ENCODE measurements at places on chromosomes 13 and 19. TPM values are rescaled to one million over a fixed set of nuclear protein-coding genes. Genes with fewer than 3 reads are reported as not detected.
A peak's percentile ranks its signal among the peaks of the same experiment; 100 is the strongest.

The IL11 gene
- total RNA-seq: 0.84 TPM

The RAP2A gene
- total RNA-seq: 17.5 TPM

The APOC4 gene
- total RNA-seq: not detected

The SLC39A3 gene
- total RNA-seq: 29.7 TPM

The CPB2 gene
- not detected for total RNA-seq

- DNase-seq: no peak
Observed at GRCh38 chr13:79384022-79384610, 21.9 kb downstream of the RBM26 start.

GRCh38 chr13:98111168-98112098, 31.5 kb upstream of the FARP1 start:
- no peak for DNase-seq

DNA sequence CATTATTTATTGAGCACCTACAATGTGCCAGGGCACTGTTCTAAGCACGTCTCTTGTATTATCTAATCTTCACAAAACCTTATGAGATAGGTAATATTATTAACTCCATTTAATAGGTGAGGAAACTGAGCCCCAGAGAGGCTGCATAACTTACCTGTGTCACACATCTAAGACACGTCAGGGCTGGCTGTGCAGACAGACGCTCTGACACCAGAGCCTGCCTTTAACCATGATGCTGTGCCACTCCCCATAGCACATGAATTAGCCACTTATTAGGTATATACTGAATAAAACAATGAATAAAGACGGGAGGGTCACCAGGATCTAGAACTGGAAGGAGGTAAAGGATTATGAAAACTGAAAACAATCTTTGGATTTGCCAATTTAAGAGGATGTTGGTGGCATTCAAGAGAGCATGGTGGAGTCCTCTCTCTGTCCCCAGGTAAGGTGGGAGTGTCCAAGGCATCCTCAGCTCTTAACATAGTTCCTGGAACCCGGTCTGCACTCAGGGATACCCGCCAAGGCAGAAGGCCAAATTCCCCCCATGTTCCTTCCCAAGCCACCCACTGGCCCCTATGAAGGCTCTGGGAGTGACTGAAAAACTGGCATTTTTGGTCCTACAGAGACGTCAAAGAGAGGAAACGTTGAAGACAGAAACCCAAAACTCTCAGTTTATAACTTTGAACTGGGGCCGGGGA, 479.7 kb downstream of the FOXO1 start:
- no peak for DNase-seq

DNA sequence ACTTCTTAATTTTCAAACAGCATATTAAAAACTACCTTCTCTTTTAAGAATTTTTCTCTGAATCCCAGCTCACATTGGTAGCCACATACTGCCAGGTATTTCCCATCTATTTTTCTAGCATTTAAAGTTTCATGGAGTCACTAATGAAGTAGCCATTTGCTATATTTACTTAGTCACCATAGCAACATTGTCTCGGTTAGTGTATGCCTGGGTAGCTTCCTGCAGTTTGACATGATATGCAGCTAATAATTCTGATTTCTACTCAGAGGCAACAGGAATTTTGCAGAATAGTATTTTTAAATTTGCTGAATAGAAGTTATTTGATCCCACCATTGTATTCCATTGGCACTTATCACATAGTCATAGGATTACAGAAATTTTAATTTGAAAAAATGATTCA, 30.9 kb upstream of the KCTD4 start:
- DNase-seq: no peak

DNA sequence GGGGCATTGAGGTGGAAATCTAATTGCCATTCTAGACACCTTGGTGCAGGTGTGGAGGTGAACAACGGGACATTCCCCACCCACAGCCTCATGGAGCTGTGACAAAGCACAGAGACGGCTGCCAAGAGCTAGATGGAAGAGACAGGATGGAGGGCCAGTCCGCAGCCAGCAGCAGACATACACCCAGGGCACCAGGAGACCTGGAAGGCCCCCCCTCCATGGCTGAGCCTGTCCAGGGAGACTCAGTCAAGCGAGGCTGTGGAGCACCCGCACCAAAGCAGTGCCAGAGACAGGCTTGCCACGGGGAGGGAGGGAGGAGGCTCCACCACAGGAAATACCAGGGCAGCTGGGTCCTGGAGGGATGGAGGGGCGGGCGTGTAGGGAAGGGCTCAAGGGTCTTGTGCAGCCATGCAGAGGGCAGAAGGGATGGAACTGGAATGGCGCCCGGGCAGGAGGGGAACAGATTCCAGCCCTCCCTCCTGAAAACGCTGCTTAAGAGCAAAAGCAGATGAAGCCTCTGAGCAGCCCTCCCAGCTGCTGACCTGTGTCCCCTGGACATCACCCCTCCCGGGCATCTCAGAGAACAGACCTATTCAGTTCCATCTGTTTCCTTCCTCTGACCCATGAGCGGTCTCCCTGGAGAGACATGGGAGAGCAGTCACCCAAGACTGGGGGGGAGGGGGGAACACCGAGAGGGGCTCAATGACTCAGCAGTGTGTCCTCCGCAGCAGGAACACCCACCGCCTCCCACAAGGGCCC, 14.4 kb downstream of the EPS15L1 start:
- no peak for DNase-seq

DNA sequence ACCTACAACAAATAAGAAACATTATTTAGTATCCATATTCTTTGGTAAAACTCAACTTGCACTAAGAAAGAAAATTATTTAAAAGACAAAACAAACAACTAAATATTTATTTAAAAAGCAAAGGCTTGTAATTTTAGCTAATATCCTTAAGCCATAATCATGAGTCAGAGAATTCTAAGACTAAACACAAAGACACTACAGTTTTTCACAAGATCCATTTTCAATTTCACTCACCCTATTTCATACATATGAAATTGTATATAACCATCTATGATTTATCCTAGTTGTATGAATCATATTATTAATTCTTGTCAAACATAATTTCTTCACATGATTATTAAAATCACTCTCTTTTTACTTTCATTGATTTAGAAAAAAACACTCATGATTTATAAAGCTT, 64.3 kb downstream of the MICU2 start:
- no peak for DNase-seq

DNA sequence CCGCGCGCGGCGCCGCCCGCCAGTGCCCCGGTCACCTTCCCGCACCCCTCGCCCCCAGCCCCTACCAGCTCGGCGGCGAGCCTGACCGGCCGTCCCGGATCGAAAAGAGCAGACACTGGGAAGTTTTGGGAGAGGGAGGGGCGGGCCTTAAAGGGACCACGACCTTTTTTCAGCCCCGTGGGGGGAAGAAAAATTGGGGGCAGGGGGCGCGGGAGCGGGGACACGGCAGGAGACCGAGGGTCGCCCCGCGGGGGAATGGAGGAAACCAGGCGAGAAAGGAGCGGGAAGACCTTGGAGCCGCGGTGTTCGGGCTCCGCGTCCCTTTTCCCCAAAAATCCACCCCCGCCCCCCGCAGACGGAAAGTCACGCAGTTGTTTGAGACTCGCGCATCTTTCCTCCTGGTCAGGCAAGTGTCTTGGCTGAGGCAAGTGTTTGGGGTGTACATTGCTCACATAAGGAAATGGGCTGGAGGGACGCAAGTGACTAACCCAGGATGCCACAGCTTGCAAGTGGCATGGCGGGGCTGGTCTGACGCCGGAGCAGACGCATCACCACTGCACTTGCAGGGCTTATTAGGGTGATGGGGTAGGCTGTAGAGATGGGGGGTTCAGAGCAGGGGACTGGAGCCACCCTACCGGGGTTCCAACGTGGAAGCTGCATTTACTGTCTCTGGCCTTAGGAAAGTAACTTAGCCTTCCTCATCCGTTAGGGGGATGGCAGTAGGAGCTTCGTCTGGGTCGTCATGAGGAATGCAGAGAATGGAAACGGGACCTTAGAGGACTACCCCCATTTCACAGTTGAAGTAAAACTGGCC, 2.7 kb upstream of the HNRNPL start:
- DNase-seq: peak; percentile 39

GRCh38 chr13:91986761-91987483, 588.5 kb downstream of the GPC5 start:
- DNase-seq: no peak

DNA sequence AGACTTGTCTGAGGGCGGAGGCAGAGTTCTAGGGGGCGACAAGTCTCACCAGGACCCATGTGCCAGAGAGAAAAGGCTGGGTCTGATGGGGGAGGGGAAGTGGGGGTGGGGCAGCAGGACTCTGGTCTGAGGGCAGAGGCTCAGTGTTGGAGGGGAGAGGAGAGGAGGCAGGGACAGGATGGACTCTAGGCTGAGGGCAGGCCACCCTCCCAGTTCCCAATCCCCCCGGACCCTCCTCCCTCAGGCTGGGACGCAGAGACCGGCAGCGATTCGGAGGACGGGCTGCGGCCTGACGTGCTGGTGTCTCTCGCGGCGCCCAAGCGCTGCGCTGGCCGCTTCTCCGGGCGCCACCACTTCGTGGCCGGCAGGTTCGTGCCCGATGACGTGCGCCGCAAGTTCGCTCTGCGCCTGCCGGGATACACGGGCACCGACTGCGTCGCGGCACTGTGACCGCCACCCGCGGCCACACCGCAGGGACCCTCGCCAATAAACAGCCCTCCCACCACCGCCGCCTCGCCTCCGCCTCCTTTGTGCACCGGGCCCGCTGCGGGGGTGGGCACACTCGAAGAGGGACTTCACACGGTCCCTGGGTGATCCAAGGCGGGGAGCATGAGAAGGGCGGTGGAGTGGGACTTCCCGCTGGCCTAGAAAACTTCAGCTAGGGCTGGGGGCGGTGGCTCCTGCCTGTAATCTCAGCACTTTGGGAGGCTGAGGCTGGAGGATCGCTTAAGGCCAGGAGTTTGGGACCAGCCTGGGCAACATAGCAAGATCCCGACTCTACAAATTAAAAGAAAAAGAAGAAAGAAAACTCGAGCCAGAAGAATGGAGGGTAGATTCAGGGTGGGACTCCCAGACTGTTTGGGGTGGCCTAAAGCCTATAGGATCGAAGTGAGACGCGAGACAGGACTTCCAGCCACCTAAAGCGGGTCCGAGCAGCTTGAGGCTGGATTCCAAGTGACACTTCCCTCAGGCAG, 703 bp upstream of the CILP2 start:
- no peak for DNase-seq

DNA sequence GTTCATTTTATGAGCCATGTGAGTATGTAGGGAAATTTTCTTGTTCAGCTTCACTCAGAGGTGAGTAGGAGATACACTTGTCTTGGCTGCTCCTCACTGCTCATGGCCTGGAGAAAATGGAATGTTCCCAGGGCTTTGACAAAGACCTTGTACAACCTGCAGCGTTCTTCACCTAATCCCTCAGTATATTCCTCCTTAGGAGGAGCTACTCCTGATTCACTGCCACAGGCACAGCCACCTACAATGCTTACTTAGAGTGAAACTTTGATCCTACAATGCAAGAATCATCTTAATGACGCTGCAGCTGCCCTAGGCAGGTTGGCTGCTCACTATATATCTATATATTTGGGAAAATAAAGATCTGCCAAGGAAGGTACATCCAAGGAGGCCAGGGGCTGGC, 364.2 kb downstream of the KLF5 start:
- no peak for DNase-seq

DNA sequence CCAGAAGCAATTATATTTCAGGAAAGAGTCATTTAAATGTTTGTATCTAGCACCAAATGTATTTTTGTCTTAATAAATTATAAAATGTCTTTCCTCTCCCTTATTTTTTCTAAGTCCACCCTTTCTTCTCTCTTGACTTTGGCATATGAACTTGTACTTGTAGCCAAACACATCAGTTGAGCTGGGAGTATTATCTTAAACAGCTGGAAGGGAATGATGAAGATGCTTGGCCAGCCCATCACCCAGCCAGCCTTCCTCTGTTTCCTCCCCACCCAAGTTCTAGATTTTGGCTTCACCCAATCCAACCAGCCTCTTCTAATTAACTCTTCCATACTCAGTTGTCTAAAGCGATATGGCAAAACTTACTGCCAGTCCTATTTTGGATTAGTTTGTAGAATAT, 272.5 kb downstream of the ENOX1 start:
- no peak for DNase-seq

GRCh38 chr19:49506575-49507105, 5.8 kb upstream of the FCGRT start:
- DNase-seq: no peak

- no peak for DNase-seq
Observed at GRCh38 chr19:5356428-5356827, 15.8 kb upstream of the PTPRS start.

GRCh38 chr19:42028304-42029216, 34.5 kb upstream of the ATP1A3 start:
- no peak for DNase-seq

- DNase-seq: no peak
Observed at GRCh38 chr13:106468744-106469590, 66.5 kb downstream of the EFNB2 start.

GRCh38 chr19:40144151-40144550, 47.1 kb upstream of the MAP3K10 start:
- DNase-seq: no peak

GRCh38 chr13:114063545-114064449, 68.6 kb downstream of the RASA3 start:
- peak; percentile 45 for DNase-seq

DNA sequence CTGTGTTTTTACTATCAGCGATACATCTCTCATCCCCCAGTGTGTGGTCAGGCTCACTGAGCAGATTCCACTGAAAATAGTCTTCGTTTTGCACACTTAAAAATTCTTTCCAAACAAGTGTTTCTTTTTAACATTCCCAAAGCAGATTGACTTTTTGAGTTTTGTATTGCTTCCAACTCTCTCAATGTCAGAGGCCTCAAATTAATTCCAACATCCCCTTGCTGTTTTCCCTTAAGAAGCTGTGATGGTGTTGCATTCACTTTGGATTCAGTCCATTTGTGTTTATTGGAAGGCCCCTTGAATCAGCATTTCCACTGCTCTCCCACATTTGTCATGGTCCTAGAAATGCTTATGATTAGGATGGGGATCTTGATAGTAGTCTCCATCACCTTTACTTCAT, 228.7 kb downstream of the KCNRG start:
- no peak for DNase-seq

GRCh38 chr19:2633693-2634075, 68.8 kb downstream of the GNG7 start:
- DNase-seq: no peak

GRCh38 chr13:45412274-45413049, 5.7 kb downstream of the SLC25A30 start:
- DNase-seq: no peak

- no peak for DNase-seq
Observed at GRCh38 chr13:40115426-40115825, 460.0 kb downstream of the COG6 start.
